Upper lobe of left lung (tissue), 6 donors: ENCODE measurements at places on chromosomes 3 and 15. TPM values are rescaled to one million over a fixed set of nuclear protein-coding genes. Genes with fewer than 3 reads are reported as not detected.

- H3K4me3 ChIP-seq = no peak overlapping the region
- H3K27ac ChIP-seq = peak overlapping the region; percentile 84
- H3K27me3 ChIP-seq = no peaks in the 10 kb centered on the region
- peaks cover 87% of the 10 kb centered on the region for H3K4me1 ChIP-seq
- H3K36me3 ChIP-seq = no peaks in the 10 kb centered on the region
Observed at GRCh38 chr3:172132159-172132586, 92.8 kb downstream of the FNDC3B start.

GRCh38 chr3:157652366-157652765 lies 149.2 kb upstream of the VEPH1 start:
- H3K4me1 ChIP-seq = no peaks in the 10 kb centered on the region
- no peak overlapping the region for H3K27ac ChIP-seq
- DNase-seq = no peak
- no peak overlapping the region for H3K4me3 ChIP-seq

DNA sequence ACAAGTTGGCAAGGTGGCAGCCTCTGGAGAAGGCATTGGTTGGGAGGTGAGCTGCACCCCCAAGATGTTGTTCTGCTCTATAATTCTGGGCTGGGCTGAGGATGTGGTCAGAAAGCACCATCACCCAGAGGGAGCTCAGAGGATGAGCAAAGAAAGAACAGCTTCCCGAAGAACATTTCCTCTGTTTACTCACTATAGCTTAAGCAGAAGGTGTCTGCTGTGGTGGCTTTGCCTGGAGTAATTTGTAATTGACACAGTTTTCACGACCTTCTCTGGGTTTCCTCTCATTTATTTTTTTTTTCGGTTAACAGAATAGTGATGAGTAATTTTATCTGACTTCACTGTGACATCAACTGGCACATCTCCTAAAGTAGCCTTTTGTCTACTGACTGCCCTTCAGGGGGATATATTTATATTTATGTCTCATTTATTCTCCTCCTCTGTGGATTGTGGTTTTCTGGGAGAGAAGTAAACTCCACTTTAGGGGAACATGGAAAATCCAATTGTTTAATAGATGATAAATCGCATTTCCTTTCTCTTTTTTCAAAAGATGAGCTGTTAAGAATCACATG lies 49.5 kb upstream of the ABHD17C start:
- no peaks in the 10 kb centered on the region for H3K4me1 ChIP-seq
- H3K27ac ChIP-seq = no peak overlapping the region
- DNase-seq = no peak
- H3K36me3 ChIP-seq = no peaks in the 10 kb centered on the region

DNA sequence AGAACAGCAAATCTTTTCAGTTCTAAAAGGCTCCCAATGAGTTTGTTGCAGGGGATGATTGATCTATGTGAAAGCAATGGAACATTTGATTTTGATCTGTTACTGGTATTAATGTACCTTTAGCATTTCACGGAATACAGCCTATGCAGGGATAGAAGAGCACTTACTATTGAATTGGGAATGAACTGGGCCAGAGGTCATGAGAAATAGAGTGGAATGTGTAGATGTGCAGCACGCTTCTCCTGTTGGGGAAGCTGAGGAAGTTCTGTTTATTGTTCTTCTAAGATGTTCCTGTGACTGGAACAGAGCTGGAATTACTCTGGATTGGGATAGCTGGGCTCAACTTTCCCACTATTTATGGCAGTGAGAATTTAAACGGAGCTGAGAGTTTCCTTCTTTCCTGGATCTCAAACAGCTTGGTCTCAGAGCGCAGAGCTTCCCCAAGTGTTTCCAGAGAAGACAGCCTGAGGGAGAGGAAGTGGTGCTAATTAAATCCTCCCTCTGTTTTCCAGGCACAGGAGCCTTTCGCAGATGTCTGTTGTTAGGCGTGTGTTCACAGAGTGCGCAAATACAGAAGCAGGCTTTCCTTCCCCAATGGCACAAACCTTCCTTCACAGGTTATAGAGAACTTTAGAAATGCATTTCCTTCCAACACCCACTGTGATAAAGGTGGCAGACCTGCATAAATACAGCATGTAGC lies 32.5 kb downstream of the TPRG1 start:
- H3K27ac ChIP-seq = no peak overlapping the region
- no peaks in the 10 kb centered on the region for H3K27me3 ChIP-seq
- no peak for DNase-seq
- H3K4me1 ChIP-seq = no peaks in the 10 kb centered on the region
- H3K4me3 ChIP-seq = no peak overlapping the region
- H3K36me3 ChIP-seq = no peaks in the 10 kb centered on the region

GRCh38 chr3:117252208-117252607 lies 542.6 kb downstream of the TUSC7 start:
- no peak overlapping the region for H3K27ac ChIP-seq
- H3K4me1 ChIP-seq = no peaks in the 10 kb centered on the region
- no peak for DNase-seq
- no peaks in the 10 kb centered on the region for H3K27me3 ChIP-seq
- H3K36me3 ChIP-seq = no peaks in the 10 kb centered on the region

DNA sequence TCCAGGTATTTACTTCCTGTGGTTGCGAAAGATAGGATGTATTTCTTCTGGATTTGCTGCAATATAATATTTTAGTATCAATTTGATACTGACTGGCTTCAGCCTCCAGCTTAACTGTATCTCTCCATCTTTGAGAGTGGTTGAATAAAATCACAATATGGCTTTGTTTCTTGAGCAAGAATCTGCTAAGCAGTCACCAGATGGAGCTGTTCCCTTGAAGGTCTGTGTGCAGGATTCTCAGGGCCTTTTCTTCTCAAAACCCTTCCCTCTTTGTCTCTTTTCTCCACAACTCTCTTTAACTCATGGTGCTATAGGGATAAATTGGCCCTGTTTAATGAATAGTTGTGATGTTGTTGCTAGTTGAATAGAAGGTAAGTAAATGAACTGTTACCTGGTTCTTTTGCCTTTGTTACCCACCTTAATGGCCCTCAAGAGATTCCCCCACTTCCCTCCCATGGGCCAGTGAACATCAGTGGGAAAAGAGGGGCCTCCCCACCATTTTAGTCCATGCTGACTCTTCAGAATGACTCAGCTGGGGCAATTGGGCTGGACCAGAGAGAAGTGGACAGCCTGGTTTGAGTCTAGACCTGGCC lies 34.8 kb upstream of the RAB6B start:
- peak overlapping the region; percentile 44 for H3K27ac ChIP-seq
- no peaks in the 10 kb centered on the region for H3K27me3 ChIP-seq
- no peak overlapping the region for H3K4me3 ChIP-seq

GRCh38 chr3:124174476-124174875 lies 182.6 kb upstream of the ROPN1 start:
- DNase-seq = no peak
- no peaks in the 10 kb centered on the region for H3K4me1 ChIP-seq
- H3K4me3 ChIP-seq = no peak overlapping the region
- H3K36me3 ChIP-seq = no peaks in the 10 kb centered on the region

DNA sequence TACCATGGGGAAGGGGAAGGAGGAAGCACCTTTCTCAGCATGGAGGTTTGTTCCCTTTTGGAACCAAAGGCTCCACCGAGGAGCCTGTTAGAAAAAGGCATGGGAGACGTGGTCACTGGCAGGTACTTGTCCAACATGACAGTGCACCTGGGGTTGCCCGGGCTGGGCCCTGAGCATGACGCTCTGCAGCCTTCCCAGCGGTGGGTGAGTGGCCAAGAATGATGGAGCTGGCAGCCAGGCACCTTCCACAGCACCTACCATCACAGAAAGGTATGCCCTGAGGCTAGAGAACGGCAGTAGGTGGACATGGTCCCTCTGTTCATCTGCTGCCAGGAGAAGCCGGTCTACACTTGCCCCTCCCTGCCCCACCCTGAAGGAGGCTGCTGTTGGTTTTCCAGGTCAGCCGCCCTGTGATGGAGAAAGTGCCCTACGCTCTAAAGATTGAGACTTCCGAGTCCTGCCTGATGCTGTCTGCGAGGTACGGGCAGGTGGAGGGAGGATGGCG lies 29.0 kb upstream of the NR2C2 start:
- H3K27me3 ChIP-seq = no peaks in the 10 kb centered on the region
- no peak overlapping the region for H3K27ac ChIP-seq
- peaks cover 4% of the 10 kb centered on the region for H3K4me1 ChIP-seq
- DNase-seq = no peak
- H3K4me3 ChIP-seq = no peak overlapping the region

GRCh38 chr3:176651622-176652021 lies 545.7 kb downstream of the TBL1XR1 start:
- H3K36me3 ChIP-seq = no peaks in the 10 kb centered on the region
- H3K4me3 ChIP-seq = no peak overlapping the region
- H3K27me3 ChIP-seq = no peaks in the 10 kb centered on the region
- no peak overlapping the region for H3K27ac ChIP-seq

DNA sequence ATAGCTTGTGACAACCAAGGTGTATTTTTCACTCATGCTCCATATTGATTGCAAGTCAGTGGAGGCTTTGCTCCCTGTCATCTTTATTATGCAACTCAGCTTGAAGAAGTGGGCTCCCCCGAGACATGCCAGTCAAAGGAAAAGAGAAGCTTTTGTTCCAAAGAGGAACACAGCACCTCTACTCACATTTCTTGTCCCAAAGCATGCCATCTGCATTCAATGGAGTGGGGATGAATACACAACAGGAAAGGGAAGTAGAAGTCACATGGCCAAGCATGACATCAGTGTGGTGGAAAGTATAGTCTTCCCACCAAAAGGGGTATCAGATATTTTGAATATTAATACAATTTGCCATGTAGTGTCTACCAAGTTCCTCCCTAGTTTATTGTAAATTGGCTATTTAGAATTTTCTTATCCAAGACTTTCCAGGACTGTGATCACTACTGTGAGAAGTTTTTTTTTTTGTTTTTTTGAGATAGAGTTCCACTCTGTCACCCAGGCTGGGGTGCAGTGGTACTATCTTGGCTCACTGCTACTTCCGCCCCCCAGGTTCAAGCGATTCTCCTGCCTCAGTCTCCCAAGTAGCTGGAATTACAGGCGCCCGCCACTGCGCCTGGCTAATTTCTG lies 114.5 kb downstream of the GMPS start:
- H3K36me3 ChIP-seq = no peaks in the 10 kb centered on the region
- no peaks in the 10 kb centered on the region for H3K27me3 ChIP-seq
- no peak for DNase-seq
- no peaks in the 10 kb centered on the region for H3K4me1 ChIP-seq
- H3K4me3 ChIP-seq = no peak overlapping the region

DNA sequence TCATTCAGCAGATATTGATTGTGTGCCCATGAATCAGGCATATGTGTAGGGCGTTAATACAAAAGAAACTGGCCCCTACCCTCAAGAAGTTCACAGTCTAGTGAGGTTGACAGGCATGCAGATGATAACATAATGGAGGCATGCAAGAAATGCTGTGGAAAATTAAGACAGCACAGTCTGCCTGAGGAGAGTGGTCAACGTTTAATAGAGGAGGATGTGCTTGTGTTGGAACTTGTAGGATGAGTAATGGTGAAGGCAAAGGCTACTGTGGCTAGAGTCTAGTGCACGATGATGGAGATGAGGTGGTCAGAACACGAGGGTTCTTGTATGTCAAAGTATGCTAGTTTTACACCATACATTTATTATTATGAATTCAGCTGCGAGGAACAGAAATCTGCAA lies 295.7 kb downstream of the SOX2 start:
- no peaks in the 10 kb centered on the region for H3K36me3 ChIP-seq
- H3K4me3 ChIP-seq = no peak overlapping the region
- DNase-seq = no peak
- no peak overlapping the region for H3K27ac ChIP-seq
- H3K4me1 ChIP-seq = no peaks in the 10 kb centered on the region
- H3K27me3 ChIP-seq = no peaks in the 10 kb centered on the region

GRCh38 chr3:142215106-142215505 lies 10.3 kb downstream of the GK5 start:
- no peaks in the 10 kb centered on the region for H3K36me3 ChIP-seq
- no peaks in the 10 kb centered on the region for H3K27me3 ChIP-seq
- DNase-seq = no peak
- H3K27ac ChIP-seq = peak overlapping the region; percentile 17
- no peak overlapping the region for H3K4me3 ChIP-seq

- DNase-seq = no peak
- no peak overlapping the region for H3K27ac ChIP-seq
- no peak overlapping the region for H3K4me3 ChIP-seq
- H3K36me3 ChIP-seq = no peaks in the 10 kb centered on the region
- H3K4me1 ChIP-seq = peaks cover 38% of the 10 kb centered on the region
Observed at GRCh38 chr15:66401130-66402021, 14.7 kb downstream of the MAP2K1 start.

DNA sequence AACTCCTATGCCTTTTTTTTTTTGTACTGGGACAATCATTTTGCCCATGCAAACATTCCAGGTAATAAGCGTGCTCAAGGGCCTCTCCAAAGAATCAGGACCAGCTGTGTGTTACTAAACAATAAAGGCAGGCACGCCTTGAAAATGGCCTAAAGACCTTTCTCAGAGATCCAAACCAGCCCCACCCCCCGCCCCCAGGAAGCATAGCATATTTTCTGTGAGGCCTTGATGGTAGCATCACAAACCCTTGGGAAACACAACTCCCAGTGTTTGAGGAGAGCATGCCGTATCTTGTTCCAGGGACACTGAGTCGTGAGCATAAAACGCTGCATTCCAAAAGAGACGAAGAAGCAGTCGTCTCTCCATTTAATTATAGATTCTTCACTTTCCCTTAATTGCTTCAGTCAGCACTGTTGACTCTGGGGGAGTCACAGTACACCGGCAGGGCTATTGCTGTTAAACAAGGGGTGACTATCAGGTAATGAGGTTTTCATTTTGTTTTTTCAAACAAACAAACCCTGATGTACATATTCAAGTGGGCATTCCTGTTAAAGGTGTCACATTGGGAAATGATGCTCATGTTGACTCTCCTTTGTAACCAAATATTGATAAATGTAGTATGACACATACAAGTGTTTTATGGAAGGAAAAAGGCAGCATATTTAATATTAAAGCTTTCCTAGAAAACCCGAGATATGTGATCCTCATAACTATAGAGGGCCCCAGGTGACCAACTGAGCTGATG lies 4.4 kb upstream of the TPM1 start:
- H3K27ac ChIP-seq = no peak overlapping the region
- peaks cover 3% of the 10 kb centered on the region for H3K27me3 ChIP-seq

Gene FAM43A
- total RNA-seq = 12.0 TPM

Gene GPR27
- total RNA-seq = 0.44 TPM

Gene UTS2B
- total RNA-seq = 0.74 TPM
